Urinary bladder (tissue), 4 donors: ENCODE measurements at places on chromosomes 1 and 21. TPM values are rescaled to one million over a fixed set of nuclear protein-coding genes. Genes with fewer than 3 reads are reported as not detected.

Gene KIAA0040
- polyA plus RNA-seq = 22.0 TPM

Gene CAPN2
- 91.4 TPM for polyA plus RNA-seq

Gene ATP5IF1
- polyA plus RNA-seq = 239 TPM

Gene NEGR1
- 38.2 TPM for polyA plus RNA-seq

Gene LRRC53
- not detected for polyA plus RNA-seq

Gene F5
- polyA plus RNA-seq = 1.1 TPM

Gene RIPK4
- polyA plus RNA-seq = 2.7 TPM

Gene ATPAF1
- 36.3 TPM for polyA plus RNA-seq

Gene FRRS1
- polyA plus RNA-seq = 3.4 TPM

Gene ARL8A
- 39.8 TPM for polyA plus RNA-seq
